ENCODE measurements at places on chromosomes 6 and 20.

GRCh38 chr20:60066438-60066823 is 108.2 kb downstream of the CDH26 start:
- DNase-seq = no peak

DNA sequence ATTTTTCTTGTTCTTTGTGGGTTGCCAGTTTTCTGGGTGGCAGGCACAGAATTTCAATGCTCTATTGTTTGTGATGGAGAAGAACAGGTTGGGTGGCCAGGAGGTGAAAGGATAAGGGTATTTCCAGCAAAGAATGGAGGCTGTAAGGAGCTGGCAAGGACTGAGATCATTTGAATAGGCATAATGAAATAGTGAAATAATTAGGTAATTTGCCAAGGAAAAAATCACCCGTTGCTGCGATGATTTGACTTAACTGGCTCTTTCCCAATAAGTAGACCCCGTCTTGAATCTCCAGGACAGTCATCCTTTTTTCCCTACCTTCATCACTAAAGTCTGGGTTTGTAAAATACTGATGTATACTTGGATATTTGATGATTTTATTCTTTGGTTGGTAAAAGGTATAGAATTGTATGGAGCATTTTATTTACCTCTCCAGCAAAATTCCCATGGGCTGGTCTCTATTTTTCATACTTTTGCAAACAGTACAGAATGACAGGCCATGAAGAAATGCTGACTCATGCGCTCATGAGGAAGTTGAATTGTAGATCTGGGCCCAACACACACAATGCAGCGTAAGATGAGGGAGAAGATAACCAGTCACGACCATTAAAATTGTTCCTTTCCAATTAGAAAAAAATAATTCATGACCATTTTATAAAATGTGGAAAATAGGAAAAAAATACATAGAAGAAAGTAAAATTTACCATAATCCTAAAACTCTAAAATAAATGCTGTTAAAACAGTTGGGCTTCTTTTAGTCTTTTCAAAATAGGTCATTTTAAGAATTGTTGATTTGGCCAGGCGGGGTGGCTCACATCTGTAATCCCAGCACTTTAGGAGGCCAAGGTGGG is 2.4 kb upstream of the GCNT2 start:
- no peak for DNase-seq

GRCh38 chr6:5078121-5078669 is 6.9 kb upstream of the PPP1R3G start:
- DNase-seq = no peak

DNA sequence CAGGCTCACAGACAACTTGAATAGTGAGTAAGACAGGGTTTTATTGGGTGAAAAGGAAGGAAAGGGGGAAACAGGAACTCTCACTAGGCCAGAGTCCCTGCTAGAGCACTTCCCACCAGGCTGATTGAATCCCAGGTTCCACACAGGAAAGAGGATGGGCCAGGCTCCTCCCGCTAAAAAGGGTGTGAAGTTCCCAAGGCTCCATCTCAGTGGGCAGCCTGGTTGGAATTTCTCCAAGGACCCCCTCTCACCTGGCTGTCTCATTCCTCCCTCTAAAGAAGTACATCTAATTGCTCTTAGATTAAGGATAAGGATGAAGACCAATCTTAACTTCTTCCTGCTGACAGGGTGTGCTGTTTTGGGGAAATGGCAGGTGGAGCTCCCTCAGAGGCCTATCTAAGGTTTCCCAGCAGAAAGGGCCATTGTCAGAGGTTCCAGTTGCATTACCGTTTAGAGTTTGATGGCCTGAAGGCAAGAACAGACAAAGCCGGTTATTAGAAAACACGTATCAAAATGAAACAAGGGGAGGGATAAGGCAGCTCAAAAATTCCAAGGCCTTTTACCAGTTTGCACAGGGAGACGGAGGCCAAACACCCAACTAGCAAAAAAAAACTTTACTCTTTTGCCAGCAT is 21.5 kb downstream of the COL19A1 start:
- DNase-seq = no peak

DNA sequence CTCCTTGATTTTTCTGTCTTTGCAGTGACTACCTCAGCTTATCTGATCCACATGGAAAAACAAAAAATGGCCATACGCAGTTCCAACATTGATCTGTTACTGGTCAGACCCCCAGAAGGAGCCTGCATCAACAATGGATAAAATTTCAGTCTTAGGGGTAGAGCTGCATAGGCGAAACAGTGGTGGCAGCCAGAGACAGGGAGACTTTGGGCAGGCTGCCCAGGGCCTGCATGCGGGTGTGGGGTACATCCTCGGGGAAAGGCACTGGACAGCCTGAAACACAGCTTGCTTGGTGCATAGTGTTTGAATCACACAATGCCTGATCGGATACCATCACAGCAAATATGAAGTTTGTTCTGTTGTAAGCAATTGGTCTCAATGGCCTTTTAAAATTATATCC is 847.8 kb downstream of the QKI start:
- no peak for DNase-seq

- no peak for DNase-seq
Measured at GRCh38 chr6:55239099-55239498, 64.8 kb downstream of the HCRTR2 start.

- peak; percentile 4 for DNase-seq
Measured at GRCh38 chr20:60921022-60921622, 330.9 kb upstream of the CDH4 start.
